ENCODE measurements at places on chromosomes 12 and 14.
A peak's percentile ranks its signal among the peaks of the same experiment; 100 is the strongest.

GRCh38 chr12:111672822-111673381 is 12.9 kb downstream of the BRAP start:
- DNase-seq: no peak

DNA sequence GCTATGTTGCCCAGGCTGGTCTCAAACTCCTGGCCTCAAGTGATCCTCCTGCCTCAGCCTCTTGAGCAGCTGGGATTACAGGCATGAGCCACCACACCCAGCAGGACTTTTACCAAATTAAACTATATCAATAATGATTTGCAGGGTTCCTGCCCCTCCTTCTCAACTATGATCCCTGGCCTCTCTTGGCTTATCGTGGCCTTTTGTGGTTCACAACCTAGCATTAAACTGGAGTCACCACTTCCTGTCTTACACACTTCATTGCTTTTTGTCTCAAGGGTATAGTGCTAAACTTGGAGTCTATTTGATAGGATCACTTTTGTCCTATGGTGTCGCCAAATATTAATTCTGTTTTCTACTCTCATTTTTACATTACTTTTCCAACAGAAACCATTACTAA is 64.5 kb downstream of the SEC23A start:
- DNase-seq: no peak

GRCh38 chr14:57060276-57060955 is 208.3 kb downstream of the EXOC5 start:
- DNase-seq: no peak

GRCh38 chr12:25716842-25717241 is 163.8 kb upstream of the LMNTD1 start:
- DNase-seq: peak; percentile 26

- DNase-seq: no peak
Measured at GRCh38 chr14:54486685-54487084, 2.1 kb downstream of the GMFB start.

GRCh38 chr14:102796661-102797190 is 19.5 kb downstream of the TRAF3 start:
- DNase-seq: no peak

DNA sequence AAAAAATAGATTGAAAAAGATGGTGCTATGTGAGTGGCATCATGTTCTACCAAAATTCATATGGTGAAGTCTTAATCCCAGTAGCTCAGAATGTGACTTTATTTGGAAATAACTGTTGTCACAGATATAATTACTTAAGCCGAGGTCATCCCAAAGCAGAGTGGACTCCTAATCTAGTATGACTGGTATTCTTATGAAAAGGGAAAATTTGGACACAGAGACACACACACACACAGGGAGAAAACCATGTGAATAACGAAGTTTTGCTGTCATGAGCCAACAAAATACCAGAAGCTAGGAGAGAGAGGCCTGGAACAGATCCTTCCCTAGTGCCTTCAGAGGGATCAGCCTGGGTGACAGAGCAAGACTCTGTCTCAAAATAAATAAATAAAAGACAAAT is 62.6 kb downstream of the FAR2 start:
- DNase-seq: peak; percentile 7

DNA sequence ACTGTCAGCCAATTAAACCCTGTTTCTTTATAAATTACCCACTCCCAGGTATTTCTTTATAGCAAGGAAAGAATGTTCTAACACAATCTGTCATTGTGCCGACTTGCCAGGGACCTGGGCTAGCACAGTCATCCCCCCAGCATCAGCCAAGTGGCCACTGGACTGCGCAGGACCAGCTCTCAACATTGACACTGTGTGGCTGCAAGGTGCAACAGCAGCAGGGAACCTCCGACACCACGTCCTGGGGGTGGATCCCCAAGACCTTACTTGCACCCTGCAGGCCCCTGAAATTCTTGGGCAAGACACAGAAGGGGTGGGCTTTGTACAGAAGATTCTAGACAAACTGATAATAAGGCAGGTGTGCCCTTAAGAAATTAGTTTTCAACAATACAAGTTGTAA is 309.5 kb downstream of the GLT1D1 start:
- DNase-seq: no peak

- peak; percentile 61 for DNase-seq
Measured at GRCh38 chr12:90897986-90898385, 57.0 kb downstream of the CCER1 start.

GRCh38 chr14:96958057-96958456 is 160.9 kb downstream of the VRK1 start:
- no peak for DNase-seq

DNA sequence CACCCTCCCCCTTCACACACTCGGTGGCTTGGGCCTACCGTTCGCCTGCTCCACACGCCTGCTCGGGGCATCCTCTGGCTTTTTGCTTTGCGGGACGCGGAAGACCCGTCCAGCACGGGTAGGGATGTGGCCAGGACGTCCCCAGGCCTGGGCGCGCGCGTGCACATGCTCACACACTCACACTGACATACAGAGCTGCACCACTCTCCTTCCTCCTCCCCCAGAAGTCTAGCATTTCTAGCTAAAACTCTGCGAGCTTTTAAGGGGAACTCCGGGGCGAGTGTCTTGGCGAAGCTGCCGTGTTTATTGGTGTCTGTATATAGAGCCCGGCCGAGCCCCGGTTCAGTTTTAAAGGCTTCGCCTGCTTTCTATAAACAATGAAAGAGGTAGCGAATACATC is 5.0 kb downstream of the TBX5 start:
- peak; percentile 94 for DNase-seq

GRCh38 chr12:4051596-4051995 is 178.4 kb upstream of the PARP11 start:
- no peak for DNase-seq

DNA sequence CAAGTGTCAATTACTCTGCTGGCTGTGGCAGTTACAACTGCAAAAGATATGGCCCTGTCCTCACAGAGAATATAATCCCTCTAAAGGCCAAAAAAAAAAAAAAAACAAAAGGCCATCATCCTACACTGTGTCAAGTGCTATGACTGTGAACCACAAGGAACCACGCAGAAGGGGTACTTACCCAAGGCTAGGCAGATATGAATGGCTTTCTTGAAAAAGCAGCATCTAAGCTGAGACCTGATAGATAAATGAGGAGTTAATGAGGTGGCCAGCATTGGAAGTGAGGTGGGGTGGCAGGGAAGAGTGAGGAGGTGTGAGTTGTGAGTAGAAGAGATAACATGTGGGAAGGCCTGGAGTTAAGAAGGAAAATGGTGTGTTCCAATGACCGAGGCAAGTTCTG is 16.4 kb upstream of the IL22 start:
- DNase-seq: no peak

- no peak for DNase-seq
Measured at GRCh38 chr12:106132175-106133135, 6.3 kb downstream of the NUAK1 start.

DNA sequence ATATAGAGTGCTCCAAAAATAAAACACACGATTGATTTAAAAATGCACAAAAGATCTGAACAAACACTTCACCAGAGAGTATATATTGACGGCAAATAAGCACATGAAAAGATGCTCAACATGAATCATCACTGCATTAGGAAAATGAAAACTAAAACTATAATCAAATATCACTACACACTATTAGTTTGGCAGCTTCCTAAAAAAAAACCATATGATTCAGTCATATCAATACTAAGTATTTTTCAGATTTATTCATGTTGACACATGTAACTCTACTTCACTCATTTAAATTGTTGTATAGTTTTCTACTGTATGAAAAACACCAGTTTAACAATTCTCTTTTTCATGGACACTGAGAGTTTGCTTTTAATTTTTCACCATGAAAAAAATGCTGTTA is 41.6 kb downstream of the EXOC5 start:
- no peak for DNase-seq

DNA sequence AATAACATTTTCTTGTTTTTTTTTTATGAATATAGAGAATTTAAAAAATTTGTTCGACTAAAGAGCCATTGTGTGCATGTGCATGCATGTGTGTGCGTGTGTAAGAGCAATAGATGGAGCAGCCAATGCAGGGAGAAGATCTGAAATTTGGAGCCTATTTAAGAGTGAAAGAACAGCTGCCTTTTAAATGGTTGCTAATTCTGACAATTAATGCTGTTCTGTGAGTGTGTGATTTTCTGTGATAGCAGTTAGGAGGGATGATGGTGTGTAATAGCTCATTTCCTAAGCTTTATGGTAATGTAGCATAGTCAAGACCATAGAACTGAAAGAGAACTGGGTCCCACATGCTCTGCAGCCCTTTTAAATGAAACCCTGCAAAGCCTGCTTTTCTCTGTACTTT is 137.9 kb downstream of the NRXN3 start:
- DNase-seq: no peak

DNA sequence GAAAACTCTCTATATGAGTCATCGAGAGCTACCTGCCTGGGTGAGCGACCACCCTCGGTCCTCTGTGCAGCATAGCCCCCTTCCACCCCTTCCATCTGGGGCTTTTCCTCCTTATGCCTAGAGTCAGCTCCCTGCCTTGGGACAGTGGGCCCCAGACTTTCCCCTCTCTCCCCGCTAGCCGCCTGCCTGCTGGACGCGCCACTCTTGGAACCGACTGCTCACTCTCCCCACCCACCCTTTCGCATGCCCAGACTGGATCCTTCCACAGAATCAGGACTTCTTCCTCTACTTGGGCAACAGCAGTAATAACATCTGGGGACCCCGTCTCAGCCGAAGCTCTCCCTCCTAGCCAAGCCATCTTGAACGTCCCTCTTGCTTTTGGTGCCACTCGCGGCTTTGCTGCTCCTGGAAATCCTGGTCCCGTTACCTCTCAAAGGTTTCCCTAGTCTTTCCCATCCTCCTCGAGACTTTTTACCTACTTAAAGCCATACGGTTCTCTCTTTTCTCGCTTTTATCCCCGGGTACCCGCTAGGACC is 671 bp downstream of the ESYT1 start:
- peak; percentile 32 for DNase-seq

- DNase-seq: peak; percentile 62
Measured at GRCh38 chr14:23365036-23365731, at the start of gene EFS. Gene EFS, minus strand, starts transcription at chr14:23365172. Its CDS starts 147 bp downstream, at chr14:23365025.

GRCh38 chr14:75274899-75275569 is 3.6 kb upstream of the FOS start:
- no peak for DNase-seq

- peak; percentile 46 for DNase-seq
Measured at GRCh38 chr12:65673732-65674131, 150.6 kb upstream of the HMGA2 start.

GRCh38 chr12:24020397-24021163 is 71.1 kb upstream of the SOX5 start:
- no peak for DNase-seq

- DNase-seq: no peak
Measured at GRCh38 chr14:99296517-99296916, 24.5 kb upstream of the BCL11B start.
